ENCODE measurements at places on chromosomes 1 and 21.

DNA sequence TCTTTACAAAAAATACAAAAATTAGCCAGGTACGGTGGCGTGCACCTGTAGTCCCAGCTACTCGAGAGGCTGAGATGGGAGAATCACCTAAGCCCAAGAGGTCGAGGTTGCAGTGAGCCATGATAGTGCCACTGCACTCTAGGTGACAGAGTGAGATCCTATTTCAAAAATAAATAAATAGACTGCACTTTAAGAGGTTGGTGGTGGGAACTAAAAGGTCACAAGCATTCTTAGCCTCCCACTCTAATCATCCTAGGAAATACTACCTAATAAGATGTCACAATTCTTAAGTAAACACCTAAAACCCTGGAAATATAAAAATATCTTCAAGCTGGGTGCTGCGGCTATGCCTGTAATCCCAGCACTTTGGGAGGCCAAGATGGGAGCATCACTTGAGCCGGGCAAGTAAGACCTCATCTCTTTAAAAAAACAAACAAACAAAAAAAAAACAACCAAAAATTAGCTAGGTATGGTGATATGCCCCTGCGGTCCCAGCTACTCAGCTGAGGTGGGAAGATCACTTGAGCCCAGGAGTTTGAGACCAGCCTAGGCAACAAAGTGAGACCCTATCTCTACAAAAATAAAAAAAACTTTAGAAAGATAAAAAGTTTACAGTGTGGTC is 4.1 kb downstream of the DCAF8 start:
- DNase-seq: no peak

DNA sequence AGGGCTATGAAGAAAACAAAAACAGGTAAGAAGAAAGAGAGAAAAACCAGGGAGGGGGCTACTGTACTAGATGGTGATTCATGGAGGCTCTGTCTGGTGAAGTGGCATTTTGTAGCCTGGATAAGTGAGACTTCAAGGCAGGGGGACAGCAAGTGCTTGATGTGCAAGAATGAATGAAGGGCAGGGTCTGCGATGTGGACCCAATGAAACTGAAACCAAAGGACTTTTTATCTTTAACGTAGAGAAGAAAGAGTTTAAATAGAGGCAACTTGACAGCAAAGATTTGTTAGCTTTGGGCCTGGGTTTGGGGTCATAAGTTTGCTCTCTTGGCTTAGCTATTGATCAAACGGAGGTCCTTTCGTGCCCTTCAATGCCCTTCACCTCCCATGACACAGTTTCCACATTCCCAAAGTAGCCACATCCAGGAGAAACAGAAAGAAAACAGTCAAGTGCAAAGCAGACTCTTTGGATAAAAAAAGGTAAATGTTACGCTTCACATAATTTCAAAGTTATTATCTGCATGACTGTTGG is 291.0 kb downstream of the GRIK1 start:
- DNase-seq: no peak

GRCh38 chr1:171424494-171424893 is 60.8 kb upstream of the PRRC2C start:
- DNase-seq: no peak

DNA sequence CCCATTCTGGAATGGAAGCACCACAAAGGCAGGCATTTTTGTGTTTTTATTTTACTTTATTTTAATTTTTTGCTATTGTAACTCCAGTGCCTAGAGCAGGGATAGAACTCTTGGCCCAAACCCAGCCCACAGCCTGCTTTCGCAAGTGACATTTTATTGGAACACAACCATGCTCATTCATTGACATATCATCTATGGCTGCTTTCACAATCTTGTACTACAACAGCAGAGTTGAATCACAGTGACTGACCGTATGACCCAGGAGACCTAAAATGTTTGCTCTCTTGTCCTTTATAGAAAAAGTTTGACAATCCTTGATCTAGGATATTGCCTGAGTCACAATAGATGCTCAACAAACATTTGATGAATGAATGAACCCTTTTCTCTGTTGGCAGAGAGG is 83.9 kb upstream of the ATP1A1 start:
- DNase-seq: no peak

DNA sequence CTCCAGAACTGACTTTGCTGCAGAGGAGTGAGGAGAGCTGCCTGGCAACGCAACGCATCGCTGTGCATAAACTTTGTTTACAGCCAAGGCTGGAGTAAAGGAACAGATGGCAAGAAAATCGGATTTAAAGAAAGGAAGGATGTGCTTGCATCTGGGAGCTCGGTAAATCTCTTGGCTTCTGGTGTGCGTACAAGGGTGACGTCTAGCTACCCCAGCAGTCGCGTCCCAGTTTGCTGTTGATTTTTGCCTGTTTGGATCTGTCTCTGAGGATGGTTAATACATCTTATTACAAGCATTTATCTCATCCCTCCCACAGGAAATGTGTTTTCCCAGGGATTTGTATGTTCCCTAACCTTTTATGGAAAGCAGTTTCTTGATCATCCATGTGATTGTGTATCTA is 73.3 kb upstream of the RALGPS2 start:
- no peak for DNase-seq

- DNase-seq: no peak
Measured at GRCh38 chr1:216960716-216961115, 237.5 kb upstream of the ESRRG start.

DNA sequence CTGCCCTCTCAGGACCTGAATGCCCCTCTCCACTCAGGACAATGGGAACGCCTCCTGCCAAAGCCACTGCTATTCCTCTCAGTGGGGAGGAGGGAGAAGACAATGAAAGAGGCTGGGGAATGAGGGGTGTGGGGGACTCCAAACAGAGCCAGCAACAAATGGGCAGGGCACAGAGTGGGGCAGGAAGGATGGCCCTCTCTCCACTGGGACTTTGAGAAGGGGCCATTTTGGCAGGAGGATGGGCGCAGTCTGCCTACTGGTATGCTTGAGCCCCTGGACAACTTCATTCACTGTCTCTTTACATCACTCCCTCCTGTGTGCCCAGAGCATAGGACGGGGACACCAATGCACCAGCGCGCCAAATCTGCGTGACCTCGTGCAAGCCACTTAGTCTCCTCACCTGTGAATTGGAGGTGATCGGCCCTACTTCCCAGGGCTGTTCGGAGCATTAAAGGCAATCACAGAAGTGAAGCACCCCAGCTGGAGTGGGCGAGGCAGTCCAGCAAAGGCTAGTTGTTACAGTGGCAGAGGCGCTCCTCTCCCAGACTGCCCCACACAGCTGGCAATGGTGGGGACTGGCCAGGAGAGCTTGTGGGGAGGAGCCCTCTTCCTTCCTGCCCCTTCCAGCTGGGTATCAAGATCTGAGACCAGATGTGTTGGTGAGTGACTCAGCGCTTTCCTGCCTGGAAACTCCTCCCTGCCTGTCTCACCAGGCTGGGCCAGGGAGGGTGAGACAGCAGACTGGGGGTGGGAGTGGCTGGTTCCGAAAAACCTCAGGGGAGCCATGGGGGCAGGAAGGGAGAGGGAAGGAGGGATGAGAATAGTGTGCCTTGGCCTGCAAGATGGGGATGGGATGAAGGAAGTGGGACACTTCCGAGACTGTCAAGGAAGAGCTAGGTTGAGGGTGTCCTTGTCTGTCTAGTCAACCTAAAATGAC is 22.4 kb upstream of the SYNC start:
- no peak for DNase-seq

Measured in mucosa of gallbladder (tissue), 1 donor.